Epithelial cell of esophagus (primary cell): ENCODE measurements at places on chromosomes 16 and 17.

DNA sequence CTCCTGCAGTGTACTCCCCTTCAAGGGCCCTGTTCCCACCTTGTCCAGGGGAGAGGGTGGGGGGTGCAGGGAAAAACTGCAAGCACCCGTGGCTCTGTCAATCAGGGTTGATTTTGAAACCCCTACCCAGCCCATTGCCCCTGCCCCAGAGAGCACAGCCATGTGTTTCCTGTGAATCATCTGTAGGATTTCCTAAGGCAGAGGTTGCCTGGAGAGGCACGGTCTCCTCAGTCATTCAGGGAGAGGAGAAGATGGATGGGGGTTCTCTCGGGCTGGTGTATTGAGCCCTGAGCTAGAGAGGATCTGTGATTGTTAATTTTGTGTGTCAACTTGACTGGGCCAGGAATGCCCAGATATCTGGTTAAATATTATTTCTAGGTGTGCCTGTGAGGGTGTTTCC lies 3.5 kb upstream of the AGRP start:
- no peak for DNase-seq

- DNase-seq: no peak
These were observed 11.3 kb downstream of the ASGR1 start for GRCh38 chr17:7167832-7168231.

GRCh38 chr17:49748791-49749190 lies 15.1 kb downstream of the FAM117A start:
- DNase-seq: no peak

- DNase-seq: peak; percentile 75
These were observed 140.0 kb downstream of the CHD9NB start for GRCh38 chr16:52912565-52913173.

DNA sequence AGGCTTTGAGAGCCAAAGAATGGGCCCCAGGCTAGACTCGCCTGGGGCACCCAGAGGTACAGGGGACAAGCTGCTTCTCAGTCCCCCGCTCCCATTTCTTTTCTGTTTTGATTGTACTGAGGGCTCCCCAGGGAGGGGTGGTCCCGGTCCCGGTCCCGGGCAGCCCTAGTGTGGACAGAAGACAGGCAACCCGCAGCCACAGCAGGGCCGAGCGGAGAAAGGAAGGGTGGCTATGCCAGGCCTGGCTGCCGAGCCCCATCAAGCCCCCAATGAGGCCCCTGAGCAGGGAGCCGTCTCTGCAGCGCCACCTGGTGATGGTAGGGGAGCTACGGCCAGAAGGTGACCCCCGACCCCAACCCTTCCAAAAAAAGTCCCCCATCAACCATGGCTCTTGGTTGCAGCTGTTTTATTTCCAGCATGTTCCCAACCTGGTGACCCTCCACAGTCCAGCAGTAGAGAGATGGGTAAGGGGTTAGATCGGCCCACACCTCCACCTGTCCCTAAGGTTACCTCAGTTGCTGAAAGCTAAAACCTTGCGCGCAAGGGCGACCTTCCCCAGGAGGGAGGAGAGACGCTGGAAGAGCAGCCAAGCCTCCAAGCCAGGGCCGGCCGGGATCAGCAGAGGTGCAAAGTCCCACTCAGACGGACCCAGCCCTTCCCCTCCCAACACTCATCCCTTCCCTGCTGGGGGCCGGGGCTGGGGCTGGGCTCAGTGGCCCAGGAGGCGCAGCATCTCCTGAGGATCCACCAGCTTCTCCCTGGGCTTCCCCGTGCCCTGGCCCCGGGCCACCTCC lies 2.6 kb upstream of the GRIN2C start:
- peak; percentile 23 for DNase-seq

- DNase-seq: no peak
These were observed 9.9 kb downstream of the NR1D1 start for GRCh38 chr17:40090237-40091119.

DNA sequence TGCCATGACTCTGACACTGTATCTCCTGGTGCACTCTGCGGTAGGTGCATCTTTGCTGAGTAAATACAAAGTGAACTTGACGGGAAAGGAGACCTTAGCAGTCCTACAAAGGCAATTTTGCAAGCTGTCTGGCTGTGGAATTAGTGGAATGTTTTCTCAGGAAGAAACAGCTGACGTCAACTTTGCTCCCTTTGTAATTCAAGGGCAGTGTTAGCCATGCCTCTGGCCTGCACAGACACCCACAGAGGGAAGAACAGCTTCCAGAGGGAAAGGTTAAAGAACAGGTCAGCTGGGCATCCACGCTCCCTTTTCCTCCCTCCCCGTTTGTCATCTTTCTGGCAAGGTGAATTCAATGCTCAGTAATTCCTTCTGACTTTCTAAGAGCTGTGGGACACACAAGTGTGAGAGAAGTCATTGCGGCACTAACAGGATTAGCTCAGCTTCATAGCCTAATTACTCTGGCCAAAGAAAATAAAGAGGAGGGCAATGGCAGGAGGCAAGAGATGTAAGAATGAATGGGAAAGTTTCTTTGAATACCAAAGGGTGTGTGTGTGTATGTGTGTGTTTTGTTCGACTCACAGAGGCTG lies 476.9 kb upstream of the GOT2 start:
- no peak for DNase-seq

DNA sequence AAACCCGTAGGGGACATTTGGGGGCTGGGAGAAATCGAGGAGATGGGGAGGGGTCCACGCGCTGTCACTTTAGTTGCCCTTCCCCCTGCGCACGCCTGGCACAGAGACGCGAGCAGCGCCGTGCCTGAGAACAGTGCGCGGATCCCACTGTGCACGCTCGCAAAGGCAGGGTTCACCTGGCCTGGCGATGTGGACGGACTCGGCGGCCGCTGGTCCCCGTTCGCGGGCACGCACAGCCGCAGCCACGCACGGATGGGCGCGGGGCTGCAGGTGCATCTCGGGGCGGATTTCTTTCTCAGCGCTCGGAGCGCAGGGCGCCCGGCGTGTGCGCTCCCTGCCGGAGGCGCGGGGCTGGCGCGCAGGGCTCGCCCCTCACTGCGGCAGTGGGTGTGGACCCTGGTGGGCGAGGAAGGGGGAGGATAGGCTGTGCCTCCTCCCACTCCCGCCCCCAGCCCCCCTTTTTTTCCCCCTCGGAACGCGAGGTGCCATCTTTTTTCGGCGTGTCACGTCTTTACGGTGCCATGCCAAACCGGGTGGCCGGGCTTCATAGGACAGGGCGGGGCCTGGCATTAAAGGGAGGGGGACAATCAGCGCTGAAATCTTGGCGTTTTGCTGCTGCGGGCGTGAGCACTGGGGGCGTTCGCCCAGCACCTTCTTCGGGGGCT lies 1.1 kb downstream of the MAPT start:
- DNase-seq: peak; percentile 33

GRCh38 chr17:4717791-4718190 lies 7.4 kb downstream of the ARRB2 start:
- no peak for DNase-seq

- no peak for DNase-seq
These were observed 36.6 kb upstream of the SMURF2 start for GRCh38 chr17:64698725-64699124.

DNA sequence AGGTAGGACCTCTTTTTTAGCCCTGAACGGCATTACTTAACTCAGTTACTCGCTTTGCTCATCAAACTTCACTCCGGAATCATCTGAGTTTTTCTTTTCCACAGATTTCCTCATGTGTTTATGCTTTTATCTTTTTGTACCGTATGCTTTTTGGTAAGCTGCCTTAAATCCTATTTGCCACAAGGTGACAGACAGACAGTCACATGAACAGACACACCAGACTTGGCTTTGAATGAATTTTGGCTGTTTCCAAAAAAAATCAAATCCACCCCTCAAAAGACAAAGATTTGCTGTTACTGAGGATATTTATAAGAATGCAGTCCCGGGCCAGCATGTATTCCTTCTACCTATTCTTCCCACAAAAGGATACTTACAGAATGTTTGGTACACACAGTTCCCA lies 10.9 kb downstream of the GAS7 start:
- no peak for DNase-seq

GRCh38 chr17:35660902-35661301 lies 70.5 kb upstream of the RASL10B start:
- DNase-seq: no peak

DNA sequence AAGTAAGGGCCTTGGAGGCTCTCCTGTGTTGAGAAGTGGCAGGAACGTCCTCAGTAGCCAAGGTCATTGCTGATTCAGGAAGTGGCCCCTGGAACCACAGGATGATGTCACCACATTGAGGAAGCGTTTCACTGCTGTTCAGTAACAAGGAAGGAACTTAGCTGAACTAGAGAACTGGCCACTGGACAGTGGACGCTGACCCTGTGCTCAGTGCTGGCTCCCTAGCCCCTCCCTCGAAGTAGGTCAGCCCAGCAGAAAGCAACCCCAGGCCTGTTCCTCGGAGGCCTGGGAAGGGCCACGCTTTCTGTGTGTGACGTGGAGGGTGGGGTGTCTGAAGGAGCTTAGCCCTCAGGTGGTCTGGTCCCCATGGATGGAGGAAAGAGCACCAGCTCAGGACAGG lies 58.3 kb downstream of the B9D1 start:
- peak; percentile 26 for DNase-seq

- DNase-seq: no peak
These were observed 56.2 kb upstream of the CRISPLD2 start for GRCh38 chr16:84763629-84764028.
